ENCODE measurements at places on chromosomes 16 and 17.

DNA sequence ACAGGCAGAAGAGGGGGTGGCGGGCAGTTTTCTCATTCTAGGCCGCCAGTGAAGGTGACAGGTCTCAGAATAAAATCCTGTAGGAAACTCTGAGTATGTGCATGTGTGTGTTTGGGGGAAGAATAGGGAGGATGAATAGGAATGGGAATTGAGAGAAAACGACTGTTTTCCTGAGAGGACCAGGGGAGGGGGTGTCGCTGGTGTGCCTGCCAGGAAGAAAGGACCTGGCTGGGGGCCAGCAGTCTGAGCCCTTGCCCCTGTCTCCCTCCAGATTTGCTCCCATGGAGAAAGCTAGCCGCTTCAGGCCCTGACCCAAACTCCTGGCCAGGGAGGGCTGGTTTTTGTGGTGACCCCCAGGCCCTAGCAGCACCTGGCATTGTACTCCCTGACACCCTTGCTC lies 14.4 kb downstream of the C17orf50 start:
- no peak for DNase-seq

DNA sequence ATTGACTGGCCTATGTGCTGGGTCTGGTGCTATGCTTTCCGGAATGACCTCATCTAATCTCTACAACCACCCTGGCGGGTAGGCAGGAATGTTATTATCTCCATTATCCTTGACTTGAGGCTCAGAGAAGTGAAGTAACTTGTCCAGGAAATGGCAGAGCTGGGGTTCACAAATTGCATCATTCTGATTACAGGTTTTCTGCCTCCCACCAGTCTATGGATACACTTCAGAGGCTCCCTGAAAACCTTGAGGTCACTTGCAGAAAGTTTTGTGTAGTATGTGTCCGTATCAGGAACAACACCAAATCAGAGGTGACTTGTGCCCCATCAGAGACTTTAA lies 19.1 kb downstream of the NOD2 start:
- no peak for DNase-seq

GRCh38 chr17:78104540-78104941 lies 24.0 kb downstream of the TMC6 start:
- DNase-seq: no peak

DNA sequence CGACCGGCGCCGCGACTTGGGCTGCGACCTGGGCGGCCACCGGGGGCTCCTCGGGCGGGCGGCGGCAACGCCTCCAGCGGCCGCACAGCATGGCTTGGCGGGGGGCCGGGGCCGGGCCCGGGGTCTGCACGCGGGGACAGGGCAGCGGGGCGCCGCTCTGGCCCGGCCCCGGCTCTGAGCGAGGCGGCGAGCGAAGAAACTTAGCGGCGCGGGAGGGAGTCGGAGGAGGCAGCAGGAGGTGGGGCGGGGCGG lies at the start of gene PLCD3:
Gene PLCD3 (minus strand): TSS at position 196 of the 252 bp plus-strand sequence. CDS start 105 bp downstream, at position 91.
- DNase-seq: no peak

- no peak for DNase-seq
Observed at GRCh38 chr16:27444015-27444414, 42.0 kb downstream of the IL21R start.

GRCh38 chr16:55888546-55888945 lies 13.4 kb upstream of the CES5A start:
- no peak for DNase-seq

- DNase-seq: peak; percentile 82
Observed at GRCh38 chr16:48613061-48613957, 3.3 kb upstream of the N4BP1 start.

- no peak for DNase-seq
Observed at GRCh38 chr17:5980941-5981340, 89.2 kb upstream of the WSCD1 start.

GRCh38 chr17:31558748-31559583 lies 167.5 kb downstream of the RAB11FIP4 start:
- peak; percentile 52 for DNase-seq

GRCh38 chr16:53257001-53257400 lies 177.3 kb upstream of the RBL2 start:
- DNase-seq: no peak

GRCh38 chr17:37430051-37430627 lies 23.5 kb downstream of the TADA2A start:
- DNase-seq: no peak

DNA sequence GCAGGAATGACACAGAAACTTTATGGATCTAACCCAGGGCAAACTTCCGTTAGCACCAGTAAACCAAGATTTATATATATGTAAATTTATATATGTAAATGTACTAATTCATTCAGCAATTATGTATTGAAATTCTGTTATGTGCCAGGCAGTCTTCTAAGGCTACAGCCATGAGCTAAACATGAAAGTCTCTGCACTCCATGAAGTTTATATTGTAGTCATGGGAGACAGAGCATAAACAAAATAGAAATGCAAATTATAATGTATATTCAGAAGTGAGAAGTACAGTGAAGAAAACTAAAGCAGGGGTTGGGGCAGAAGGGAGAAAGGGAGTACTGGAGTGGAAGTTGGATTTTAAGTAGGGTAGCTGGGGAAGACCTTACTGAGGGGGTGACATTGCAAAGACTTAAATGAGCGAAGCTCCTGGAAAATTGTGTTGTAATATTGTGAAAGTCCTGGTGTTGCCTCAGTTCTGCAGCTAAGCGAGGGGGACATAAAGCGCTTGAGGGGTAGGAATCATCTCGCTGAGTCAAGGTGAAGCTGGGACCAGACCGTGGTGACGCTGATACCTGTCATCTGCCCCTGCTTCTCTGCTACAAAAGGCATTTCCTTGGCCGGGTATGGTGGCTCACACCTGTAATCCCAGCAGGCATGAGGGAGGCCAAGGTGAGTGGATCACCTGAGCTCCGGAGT lies 64.8 kb downstream of the YPEL2 start:
- no peak for DNase-seq

DNA sequence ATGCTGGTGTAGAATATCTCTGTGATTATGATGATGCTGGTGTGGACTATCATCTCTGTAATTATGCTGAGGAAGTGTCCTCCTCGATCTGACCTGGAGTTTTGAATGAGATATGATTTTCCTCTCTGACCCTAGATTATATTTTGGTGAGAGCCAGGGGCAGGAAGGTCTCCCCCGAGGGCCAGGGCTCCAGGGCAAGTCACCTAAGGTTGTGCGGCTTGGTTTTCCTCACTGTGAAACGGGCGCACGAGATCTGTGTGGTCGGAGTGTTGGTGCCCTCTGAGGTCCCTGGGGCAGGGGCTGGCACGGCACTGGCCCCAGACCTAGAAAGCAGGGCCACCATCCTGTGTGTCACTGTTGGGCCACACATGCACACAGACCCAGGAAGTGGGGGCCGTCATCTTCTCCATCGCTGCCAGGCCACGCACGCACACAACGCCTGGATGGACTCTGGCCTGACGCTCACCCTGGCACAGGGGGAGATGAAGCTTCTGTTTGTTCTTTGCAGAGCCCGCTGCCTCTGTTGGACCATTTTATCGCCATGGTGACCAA lies 67.7 kb upstream of the ZNF469 start:
- DNase-seq: no peak
